CD4-positive, alpha-beta T cell treated with Interleukin-10 for 1 hour (primary cell): ENCODE measurements at places on chromosomes 5 and 9.

- DNase-seq, result no peak
Measured at GRCh38 chr5:165143741-165144140, 1638.3 kb downstream of the MAT2B start.

DNA sequence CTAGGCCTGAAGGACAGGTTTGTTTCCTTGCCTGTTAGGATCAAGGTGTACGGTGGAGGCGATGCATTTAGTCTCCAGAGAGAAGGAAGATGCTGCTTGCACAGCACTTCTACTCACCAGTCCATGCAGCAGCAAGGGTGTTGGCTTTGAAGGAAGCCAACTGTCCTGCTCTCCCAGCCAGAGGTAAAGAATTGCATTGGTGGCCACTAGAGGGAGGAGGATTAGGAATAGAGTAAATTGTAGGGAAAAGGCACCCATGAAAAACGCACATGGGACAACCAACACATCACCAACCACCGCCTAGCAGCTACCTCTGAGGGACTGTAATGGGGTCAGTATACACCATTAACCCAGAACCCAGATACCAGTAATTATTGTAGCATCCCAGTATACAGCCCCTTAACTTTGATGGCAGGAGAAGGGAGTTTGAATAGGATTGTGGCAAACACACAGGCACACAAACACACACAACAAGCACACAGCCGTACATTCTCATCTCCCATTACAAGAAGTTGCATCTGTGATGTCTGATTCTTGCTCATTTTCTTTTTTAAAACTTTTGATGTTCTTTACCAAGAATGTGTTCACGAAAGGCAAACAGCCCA, 267.7 kb downstream of the ADAMTS6 start:
- DNase-seq, result no peak

DNA sequence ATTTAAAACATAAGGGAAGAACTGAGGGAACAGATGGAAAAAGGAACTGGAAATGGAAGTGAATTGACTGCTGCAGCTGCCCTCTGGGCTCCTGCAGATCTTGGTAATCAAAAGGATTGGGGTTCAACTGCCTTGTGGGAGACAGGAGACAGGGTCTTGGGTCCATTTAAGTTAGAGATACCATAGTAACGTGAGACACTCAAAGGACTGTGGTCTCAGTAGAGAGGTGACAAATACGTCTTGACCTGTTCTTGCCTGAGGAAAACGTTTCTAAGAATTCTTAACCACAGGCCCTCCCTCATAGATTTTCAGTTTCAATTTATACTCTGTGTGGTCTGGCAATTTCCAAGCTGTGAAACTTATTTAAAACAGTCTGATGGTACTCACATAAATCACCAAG, 100.8 kb upstream of the DHFR start:
- peak; percentile 72 for DNase-seq

- DNase-seq, result no peak
Measured at GRCh38 chr5:146273109-146273508, 65.5 kb upstream of the POU4F3 start.

GRCh38 chr9:90141723-90142122, 500.9 kb downstream of the DIRAS2 start:
- peak; percentile 25 for DNase-seq

DNA sequence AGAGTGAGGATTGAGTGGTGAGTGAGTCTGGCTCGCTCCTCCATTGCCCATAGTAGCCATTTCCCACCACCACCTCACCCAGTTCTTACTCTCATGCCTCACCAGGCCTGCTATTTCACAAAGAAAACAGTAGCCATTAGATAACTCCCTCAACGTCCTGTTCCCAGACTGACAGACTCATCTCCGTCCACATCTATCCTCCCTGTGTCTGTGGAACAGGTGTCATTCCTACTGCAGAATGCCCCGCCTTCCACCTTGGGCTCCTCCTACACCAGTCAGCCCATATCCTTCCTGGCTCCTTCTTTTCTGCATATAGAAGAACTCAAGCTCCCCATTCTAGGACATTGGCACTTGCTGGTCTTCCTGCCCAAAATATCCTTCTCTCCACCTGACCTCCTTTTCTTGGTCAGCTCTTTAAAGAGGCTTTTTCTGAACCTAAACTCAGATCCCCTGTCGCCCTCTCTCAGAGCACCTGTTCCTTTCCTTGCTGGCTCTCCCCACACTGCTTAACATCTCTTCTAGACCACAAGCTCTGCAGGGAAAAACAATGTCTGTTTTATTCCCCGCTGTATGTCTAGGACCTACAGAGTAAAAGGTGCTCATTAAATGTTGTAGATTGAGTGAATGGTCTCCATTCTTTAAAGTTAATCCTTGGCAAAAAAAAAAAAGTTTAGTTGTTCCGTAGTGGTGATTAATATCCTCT, 3.2 kb downstream of the TNFAIP8 start:
- DNase-seq, result no peak

DNA sequence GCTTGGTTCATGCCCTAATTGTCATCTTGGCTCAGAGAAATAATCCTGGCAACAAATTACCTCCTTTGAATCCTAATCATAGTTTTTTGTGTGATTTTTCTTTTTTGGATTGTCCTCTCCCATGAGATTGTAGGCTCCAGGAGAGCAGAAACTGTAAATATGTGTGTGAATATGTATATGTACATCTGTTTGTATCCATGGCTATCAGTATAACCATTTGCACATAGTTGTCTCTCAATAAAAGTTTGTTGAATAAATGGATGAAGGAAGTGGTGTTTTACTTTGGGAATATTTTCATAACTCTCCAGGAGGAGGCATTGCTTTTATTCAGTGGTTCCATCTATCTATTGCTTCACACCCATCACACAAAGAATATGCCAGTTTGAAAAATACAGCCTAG, 20.1 kb downstream of the ZSWIM6 start:
- no peak for DNase-seq
